Activated T-helper 1 cell treated with anti-CD3 and anti-CD28 coated beads, Interleukin-12 subunit alpha, Interleukin-12 subunit beta, Interleukin-2, Interleukin-4 antibody, amounts not matched to agents 30 ng/mL and 10 ng/mL and 1 ng/mL, durations not matched to agents 14 hours and 24 hours and 36 hours (primary cell): ENCODE measurements at places on chromosomes 5 and 9. TPM values are rescaled to one million over a fixed set of nuclear protein-coding genes. Genes with fewer than 3 reads are reported as not detected.

SLC30A5 gene
- total RNA-seq = 60.8 and 67.4 TPM in 2 replicates

MARCHF6 gene
- total RNA-seq = 98.8 and 109 TPM in 2 replicates

GARIN3 gene
- 0.27 and 0.31 TPM in 2 replicates for total RNA-seq

KIF12 gene
- not detected in 2 replicates for total RNA-seq

C9orf57 gene
- not detected in 2 replicates for total RNA-seq

ARHGEF28 gene
- 0.03 and 0.29 TPM in 2 replicates for total RNA-seq

APBA1 gene
- total RNA-seq = 2.4 and 3.5 TPM in 2 replicates

SMIM27 gene
- total RNA-seq = 8.7 and 11.0 TPM in 2 replicates

GRM6 gene
- not detected in 2 replicates for total RNA-seq

AGXT2 gene
- not detected in 2 replicates for total RNA-seq

CD180 gene
- total RNA-seq = 0.54 and 1.4 TPM in 2 replicates

GHR gene
- not detected in 2 replicates for total RNA-seq
